Stomach (tissue), 19 donors: ENCODE measurements at places on chromosomes 1 and 21. TPM values are rescaled to one million over a fixed set of nuclear protein-coding genes. Genes with fewer than 3 reads are reported as not detected.

GRCh38 chr1:168368131-168368530 lies 87.5 kb downstream of the TBX19 start:
- no peak for DNase-seq

DNA sequence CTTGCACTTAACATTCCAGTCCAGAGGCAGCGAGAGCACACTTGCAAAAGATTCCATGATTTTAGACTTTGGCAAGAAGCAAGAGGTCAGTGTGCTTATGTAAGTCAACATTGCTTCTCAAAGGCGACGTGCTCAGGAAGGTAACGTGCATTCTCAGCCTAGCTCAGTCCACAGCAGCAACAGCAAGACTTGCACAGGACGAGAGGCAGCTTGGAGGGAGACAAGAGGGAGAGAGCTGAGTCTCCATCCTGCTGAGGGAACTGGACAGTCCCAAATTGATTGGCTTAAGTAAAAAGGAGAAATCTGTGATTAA lies 56.5 kb downstream of the PTP4A2 start:
- peak; percentile 70 for DNase-seq

DNA sequence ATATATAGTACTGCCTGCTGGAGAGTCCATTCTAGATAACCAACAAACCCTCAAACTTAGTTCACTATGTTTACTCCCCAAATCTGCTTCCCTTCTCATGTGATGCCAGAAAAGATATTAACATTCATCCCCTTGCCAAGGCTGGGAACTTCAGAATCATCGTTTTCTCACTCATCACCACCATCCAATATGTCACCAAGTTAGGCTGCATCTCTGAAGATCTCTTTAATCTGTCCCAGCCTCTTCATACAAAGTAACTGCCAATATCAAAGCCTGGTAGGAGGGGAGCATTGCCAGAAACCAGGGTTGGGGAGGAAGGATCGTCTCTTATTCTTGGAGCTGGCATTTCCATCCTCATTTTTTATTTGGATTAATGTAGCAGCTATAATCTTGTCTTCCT lies 71.6 kb downstream of the XCL2 start:
- no peak for DNase-seq

GRCh38 chr1:16402742-16403141 lies 34.5 kb downstream of the SPATA21 start:
- DNase-seq: no peak

Gene IGSF8
- total RNA-seq: 65.2 TPM

DNA sequence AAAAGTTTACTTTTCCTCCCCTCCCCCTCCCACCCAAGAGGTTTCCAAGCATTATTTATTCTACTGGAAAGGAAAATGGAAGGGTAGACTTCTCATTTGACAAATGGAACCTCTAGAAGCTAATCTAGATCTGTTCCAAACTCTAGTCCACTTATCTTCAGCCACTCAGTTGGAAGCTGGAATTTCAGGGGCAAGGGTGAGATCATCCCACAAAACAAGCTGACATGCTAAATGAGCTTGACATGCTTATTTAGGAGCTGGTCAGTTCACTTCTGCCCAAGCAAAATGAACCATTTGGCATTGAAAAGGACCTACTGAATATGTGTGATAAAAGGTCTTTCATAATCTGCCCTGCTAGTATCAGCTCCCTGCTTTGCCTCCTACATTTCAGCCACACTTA lies 5.0 kb downstream of the LRRC41 start:
- no peak for DNase-seq
